ENCODE measurements at places on chromosomes 5 and 9.

DNA sequence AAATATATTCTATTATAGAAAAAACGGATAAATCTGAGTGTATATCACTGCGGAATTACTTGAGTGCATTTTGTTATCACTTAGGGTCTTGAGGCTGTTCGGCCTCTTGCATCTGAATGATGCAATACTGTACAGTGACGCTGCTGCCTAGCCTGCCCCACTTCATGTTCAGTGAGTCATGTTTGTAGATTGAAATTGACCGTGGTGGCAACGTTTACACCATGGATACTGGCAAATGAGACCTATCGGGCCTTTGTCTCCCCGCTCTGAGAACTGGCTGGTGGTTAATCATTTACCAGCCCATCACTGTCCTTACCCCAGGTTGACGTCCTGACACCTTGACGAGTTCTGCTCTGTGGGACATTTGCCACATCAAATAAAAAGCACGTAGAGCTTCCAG is 510.1 kb upstream of the ADAMTS16 start:
- no peak for DNase-seq

DNA sequence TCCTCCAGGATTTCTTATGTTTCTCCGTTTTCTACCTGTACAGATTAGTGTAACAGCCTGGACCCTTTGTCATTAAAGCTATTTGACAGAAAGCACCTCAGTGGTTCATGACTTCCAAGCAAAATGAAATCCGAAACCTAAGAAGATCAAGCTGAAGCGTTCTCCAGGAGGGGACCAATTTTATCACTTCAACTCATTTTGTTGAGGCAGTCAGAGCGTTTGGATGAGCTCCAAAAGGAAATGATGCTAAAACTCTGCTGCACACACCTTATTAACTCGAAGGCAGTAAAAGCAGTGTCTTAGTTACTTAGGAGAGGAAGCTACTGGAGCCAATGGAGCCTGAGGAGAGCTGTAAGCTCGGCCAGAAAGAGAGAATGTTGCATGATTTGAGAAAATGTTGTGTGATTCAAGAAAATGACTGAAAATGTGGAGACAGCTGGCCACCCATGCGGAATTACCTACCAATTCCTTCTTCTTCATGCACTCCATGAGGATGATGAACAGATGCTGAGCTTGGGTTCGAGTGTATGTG is 346.7 kb upstream of the KLF9 start:
- no peak for DNase-seq

DNA sequence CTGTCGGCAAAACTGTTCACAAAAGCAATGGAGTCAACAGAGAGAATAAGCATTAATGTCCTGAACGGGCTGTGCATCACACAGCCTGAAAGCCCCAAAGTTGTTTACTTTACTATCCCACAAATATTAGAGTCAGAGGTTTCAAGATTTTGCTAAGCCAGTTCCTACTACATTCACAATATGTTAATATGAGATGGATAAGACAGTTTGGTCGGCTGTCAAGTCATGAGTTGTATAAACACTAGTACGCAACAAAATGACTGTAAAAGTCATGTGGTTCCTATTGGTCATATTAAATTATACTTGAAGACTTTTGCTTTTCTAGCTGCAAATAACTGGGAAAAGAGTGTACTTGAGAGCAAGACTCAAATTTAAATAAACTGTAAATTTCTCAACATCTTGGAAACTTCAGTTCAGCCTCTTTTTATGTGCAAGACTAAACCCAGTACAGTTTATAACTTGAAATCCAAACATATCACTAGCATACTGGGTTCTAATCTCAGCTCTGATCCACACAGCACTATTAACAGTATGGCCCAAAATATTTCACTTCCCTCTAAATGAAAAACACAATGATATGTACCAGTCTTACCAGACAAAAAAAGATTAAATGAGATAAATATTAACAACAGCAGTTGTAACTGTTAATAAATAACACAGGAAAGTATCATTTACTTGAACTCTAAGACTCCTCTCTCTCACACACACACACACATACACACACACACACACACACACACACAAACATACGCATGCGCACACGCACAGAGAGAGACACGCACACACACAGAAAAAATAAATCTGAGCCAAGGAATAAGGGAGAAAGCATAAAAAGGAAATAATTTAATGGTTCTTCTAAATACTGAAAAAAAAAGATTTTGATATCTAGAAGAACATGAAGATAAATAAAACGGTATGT is 33.1 kb downstream of the FANCC start:
- no peak for DNase-seq

GRCh38 chr5:138732933-138733332 is 20.3 kb upstream of the CTNNA1 start:
- no peak for DNase-seq

DNA sequence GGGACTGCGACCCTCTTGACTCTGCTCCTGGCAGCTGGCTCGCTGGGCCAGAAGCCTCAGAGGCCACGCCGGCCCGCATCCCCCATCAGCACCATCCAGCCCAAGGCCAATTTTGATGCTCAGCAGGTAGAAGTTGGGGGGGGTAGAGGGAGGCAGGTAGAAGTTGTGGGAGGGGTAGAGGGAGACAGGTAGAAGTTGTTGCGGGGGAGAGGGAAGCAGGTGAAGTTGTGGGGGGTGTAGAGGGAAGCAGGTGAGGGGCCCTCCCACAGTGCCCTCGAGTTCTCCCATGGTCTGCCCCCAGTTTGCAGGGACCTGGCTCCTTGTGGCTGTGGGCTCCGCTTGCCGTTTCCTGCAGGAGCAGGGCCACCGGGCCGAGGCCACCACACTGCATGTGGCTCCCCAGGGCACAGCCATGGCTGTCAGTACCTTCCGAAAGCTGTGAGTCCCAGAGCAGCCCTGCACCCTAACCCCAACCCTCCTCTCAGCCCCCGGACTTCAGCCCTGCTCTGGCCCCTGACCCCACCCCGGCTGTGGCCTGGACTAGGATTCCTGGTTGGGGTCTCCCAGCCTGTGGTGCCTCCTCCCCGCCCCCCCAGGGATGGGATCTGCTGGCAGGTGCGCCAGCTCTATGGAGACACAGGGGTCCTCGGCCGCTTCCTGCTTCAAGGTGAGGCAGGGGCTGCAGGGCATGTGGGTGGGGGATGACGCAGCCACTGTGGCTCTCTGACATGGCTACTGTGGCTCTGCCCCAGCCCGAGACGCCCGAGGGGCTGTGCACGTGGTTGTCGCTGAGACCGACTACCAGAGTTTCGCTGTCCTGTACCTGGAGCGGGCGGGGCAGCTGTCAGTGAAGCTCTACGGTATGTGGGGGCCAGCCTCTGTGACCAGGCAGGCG is 537 bp downstream of the C8G start:
- DNase-seq: no peak

DNA sequence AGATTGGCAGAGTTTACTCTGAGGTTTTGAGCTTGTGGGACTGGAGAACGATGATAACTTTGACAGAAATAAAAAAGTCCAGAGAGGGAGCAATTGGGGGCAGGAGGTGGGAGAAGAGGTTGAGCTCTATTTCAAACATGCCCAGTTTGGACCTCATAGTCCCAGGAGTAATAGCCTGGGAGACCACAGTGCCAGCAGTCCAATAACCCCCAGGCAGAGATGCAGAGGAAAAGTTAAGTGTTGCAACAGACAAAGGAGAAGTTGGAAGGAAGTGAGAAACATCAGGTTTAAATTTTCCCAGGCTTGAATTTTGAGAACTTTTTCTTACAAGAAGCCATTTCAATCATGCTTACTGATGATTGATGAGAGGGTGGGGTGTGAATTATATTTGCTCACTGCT is 117.0 kb upstream of the GHR start:
- DNase-seq: no peak

DNA sequence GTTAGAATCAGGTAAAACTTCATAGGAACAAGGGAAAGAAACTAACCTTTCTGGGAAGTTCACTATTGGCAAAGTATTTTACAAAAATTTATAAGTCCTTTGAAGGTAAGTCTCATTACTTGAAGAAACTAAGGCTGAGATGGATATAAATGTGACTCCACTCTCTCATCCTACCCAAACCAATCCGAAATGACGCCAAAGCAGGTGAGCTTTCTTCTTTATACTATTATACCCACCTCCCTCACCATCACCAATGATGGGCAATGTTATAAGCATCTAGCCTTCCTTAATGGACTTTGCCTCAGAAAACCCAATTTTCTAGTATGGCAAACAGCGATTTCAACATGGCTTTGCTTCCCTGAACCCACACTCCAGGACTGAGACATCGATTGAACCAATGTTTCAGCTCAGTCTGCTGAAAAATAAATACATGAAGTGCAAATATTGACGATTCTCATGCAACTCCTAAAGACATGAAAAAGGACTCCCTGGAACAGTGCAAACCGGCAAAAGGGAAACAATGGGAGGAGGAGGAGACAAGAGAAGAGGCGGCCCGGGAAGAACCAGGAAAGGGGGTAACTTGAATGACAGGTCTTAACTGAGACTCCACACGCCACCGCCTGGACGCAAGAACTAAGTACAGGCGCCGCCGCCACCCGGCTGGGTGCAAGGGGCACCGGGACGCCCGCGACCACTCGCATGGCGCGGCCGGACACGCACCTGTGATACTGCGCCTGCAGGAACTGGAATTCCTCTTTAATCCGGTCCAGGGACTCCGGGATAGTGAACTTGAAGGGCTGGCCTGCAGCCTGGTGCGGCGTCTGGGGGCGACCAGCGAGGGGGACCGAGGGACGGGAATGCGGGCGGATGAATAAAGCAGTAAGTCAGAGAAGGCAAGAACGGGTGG is 2.5 kb downstream of the TLE1 start:
- peak; percentile 63 for DNase-seq

DNA sequence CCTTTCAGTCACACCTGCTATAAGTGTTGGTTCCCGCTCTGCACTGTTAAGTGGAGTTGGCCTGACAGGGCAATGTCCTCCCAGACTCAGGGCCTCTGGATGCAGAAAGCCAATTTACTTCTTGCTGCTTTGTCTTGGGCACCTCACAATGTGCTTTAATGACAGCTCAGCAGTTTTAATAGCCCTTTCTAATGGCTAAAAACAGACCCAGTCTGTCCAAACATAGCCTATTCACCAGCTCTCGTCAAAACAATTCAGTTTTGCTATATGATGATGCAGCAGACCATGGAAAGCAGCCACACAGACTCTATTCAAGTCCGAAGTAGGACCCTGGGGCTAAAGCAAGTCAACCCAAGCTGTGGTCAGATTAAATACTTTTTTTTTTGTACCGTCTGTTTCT is 529.1 kb upstream of the SEMA6A start:
- DNase-seq: no peak

GRCh38 chr9:33638391-33638915 is 114.4 kb downstream of the ANKRD18B start:
- DNase-seq: no peak

Measured in HCT116 (cell line).